Smooth muscle cell of the pulmonary artery (primary cell): ENCODE measurements at places on chromosomes 5 and 9. TPM values are rescaled to one million over a fixed set of nuclear protein-coding genes. Genes with fewer than 3 reads are reported as not detected.

SUSD3 gene
- 0.36 TPM in 1 of 2 replicates, not detected in the other for total RNA-seq

PAXX gene
- 8.0 and 11.2 TPM in 2 replicates for total RNA-seq

PCDHGA8 gene
- total RNA-seq = 4.0 and 4.3 TPM in 2 replicates

RASGRF2 gene
- total RNA-seq = 1.2 and 15.0 TPM in 2 replicates

IRX1 gene
- total RNA-seq = 0.86 and 2.5 TPM in 2 replicates

CDKN2B-AS1 gene
- total RNA-seq = 1.3 and 1.8 TPM in 2 replicates

SAPCD2 gene
- 2.7 and 3.7 TPM in 2 replicates for total RNA-seq
